ENCODE measurements at places on chromosomes 4 and X. TPM values are rescaled to one million over a fixed set of nuclear protein-coding genes. Genes with fewer than 3 reads are reported as not detected.

Gene SPANXA2
- not detected for total RNA-seq

Gene ARHGEF38
- total RNA-seq: 0.11 TPM

Gene MAGEC3
- total RNA-seq: not detected

Gene KIAA1210
- total RNA-seq: 0.08 TPM

Gene ADH1A
- total RNA-seq: not detected

Gene APBB2
- total RNA-seq: 49.2 TPM

Gene FAT4
- total RNA-seq: 3.8 TPM

Gene RIBC1
- total RNA-seq: 0.96 TPM

Gene KCTD8
- total RNA-seq: 2.9 TPM

Gene UGT8
- total RNA-seq: 2.7 TPM

Gene KLB
- 0.38 TPM for total RNA-seq

Gene HTATSF1
- 46.6 TPM for total RNA-seq

Gene NEIL3
- 1.8 TPM for total RNA-seq

Gene NAT8L
- total RNA-seq: 1.4 TPM

Gene SUPT20HL2
- not detected for total RNA-seq

Gene RBM3
- total RNA-seq: 196 TPM
